Astrocyte of the cerebellum (primary cell): ENCODE measurements at places on chromosomes 13 and 19.

DNA sequence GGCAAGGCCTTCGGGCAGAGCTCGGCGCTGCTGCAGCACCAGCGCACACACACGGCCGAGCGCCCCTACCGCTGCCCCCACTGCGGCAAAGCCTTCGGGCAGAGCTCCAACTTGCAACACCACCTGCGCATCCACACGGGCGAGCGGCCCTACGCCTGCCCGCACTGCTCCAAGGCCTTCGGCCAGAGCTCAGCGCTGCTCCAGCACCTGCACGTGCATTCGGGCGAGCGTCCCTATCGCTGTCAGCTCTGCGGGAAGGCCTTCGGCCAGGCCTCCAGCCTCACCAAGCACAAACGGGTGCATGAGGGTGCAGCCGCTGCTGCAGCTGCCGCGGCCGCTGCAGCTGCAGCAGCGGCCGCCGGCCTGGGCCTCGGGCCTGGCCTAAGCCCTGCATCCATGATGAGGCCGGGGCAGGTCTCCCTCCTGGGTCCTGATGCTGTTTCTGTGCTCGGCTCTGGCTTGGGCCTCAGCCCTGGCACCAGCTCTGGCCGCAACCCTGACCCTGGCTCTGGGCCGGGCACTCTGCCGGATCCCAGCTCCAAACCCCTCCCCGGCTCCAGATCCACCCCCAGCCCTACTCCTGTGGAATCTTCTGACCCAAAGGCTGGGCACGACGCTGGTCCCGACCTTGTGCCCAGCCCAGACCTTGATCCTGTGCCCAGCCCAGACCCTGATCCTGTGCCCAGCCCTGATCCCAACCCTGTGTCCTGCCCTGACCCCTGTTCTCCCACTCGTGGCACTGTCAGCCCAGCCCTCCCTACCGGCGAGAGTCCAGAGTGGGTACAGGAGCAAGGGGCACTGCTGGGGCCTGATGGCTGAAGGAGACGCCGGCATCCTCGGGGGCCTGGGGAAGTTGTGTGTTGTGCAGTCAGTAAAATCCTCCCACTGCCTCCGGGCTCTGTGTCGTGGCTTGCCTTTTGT is 2.0 kb upstream of the MCOLN1 start:
- DNase-seq: no peak

- DNase-seq: no peak
These were observed 15.7 kb downstream of the ZNF627 start for GRCh38 chr19:11612816-11613511.

DNA sequence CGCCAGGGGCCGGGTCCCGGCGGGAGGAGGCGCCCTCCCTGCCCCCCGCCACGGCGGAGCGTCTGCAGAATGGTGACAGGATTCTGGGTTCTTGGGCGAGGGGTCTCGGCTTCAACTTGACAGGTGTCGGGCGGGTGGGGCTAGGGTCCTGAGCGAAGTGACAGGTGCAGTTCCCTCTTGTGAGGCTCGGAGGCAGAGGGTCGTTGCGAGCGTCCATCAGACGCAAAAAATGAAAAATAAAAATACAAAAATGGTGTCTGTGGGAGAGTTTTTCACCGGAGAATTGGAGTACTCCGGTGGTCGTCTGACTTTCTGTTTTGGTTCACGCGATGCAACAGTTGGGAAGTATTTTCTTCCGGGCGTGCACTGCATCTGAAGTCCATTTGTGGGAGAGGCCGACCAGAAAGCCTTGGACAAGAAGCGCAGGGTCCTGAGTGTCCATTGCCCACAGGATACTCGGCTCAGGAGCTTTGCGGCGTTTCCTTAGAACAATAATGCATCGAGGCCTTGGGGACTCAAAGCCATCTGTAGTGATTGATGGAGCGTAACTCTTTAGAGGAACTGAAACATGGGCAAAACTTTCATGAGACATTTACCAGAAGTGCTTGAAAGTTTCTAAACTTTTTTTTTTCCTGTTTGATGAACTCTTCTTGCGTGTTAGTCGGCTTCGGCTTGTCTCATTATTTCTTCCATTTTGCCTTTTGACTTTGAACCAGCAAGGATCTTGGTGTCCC is 759 bp downstream of the RB1 start:
- peak; percentile 27 for DNase-seq

- DNase-seq: no peak
These were observed 459 bp upstream of the TMEM59L start for GRCh38 chr19:18612051-18612771.

GRCh38 chr19:44757735-44758505 is 9.4 kb downstream of the BCL3 start:
- DNase-seq: no peak

DNA sequence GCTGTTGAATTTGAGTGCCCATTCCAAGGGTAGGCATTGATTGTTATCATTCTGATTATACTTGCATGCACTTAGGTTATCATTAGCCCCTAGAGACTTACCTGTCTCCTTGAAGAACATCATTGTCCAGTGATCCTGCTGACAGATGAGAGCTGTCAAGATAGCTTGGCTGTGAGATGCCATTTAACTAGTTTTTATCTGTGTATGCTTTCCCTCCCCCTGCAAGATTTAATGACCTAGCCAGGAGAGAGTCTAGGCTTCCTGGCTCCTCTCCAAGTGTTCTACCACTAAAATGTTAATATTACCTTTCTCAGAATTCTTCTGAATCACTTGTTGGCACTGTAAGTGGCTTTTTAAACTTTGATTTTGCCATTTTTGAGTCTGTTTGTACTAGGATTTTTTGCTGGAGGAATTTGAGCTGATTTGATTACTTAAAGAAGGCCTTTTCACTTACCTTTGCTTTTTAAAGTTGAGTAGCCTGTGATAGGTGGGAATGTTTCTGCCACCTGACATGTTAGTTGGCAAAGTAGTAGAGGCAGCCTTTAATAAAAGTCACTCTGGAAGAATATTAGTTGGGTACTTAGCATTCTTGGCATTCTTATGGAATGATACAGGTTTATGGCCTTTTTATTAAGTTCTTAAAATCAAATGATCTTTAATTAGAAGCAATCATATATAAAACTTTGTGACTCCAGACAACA is 41.1 kb downstream of the ARHGAP35 start:
- DNase-seq: peak; percentile 42

GRCh38 chr13:33662392-33662791 is 155.6 kb upstream of the RFC3 start:
- no peak for DNase-seq

DNA sequence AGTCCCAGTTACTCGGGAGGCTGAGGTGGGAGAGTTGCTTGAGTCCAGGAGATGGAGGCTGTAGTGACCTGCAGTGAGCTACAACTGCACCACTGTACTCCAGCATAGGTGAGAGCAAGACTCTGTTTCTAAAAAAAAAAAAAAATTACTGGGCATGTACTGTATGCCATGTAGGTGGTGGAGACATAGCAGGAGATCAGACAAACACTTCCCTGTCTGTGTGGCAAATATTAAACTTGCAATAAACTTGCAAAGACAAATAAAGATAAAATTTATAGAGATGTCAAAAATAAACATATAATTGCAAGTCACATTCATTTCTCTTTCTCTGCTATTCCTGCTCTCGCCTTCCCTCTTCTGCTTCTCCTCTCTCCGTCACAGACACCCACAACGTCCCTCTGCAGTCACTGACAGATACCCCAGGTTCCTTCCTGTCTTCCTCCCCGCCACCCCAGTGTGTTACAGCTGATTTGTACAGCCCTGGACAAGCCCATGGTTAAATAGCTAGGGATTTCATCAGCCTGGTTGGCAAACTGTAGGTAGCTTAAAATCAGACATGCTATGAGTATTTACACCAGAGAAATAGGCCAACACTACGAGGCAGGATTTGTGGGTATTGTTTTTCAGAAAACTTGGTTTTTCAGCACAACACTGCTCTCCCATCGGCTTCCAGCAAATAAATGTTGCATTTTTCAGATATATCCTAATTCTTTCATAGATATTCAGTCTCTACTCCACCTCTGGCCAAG is 1.3 kb upstream of the CD177 start:
- no peak for DNase-seq

DNA sequence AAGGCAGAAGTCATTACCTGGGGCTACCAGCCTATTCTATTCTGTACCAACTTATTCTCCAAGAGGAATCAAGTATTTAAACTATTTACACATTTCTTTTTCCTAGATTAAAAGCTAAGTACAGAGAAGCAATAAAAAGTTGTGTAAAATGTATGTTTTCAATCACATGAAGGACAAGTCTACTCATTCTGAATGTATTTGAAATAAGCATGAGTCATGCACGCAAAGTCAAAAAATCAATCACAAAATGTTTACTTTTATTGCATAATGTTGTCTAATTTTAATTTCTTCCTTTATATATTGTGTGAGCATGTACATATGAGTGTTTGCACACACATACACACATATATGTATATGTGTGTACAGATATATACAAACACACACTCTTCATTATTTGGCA is 136.7 kb downstream of the DACH1 start:
- no peak for DNase-seq

DNA sequence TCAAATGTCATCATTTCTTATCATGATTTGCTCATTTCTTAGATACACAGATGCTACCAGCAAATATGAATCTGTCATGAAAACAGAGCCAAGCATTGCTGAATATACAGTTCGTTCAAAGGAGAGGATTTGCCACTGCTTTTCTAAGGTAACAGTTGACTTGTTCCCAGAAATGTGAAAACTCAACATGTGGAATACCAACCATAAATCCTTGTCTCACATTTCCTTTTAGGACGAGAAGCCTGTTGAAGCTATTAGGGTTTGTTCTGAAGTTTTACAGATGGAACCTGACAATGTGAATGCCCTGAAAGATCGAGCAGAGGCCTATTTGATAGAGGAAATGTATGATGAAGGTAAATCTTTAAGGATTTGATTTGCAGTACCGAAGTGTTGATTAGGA is 86.7 kb downstream of the DNAJC3 start:
- no peak for DNase-seq

GRCh38 chr13:77345150-77345780 is 18.4 kb upstream of the MYCBP2 start:
- no peak for DNase-seq

GRCh38 chr19:41575998-41576397 is at the start of gene CEACAM21:
CEACAM21 (plus strand) TSS chr19:41576166; CDS start chr19:41576275, 109 bp downstream.
- DNase-seq: no peak

DNA sequence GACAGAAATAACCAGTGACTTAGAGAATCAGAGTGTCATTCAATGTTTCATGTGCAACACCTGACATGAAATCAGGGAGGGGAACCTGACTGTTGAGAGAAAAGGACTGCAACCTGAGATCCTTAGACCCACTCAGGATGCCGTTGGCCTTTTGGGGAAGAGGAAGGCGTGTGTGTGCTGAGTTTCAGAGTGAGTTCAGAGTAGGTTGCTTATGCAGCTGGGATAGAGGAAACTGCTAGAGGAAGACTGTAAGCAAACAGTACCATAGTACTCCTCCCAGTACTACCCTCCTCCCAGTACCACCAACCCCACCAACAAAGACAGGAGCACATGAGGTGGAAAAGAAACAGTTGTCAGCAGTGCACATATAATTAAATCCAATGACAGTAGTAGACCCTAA is 63.7 kb downstream of the KL start:
- DNase-seq: no peak

DNA sequence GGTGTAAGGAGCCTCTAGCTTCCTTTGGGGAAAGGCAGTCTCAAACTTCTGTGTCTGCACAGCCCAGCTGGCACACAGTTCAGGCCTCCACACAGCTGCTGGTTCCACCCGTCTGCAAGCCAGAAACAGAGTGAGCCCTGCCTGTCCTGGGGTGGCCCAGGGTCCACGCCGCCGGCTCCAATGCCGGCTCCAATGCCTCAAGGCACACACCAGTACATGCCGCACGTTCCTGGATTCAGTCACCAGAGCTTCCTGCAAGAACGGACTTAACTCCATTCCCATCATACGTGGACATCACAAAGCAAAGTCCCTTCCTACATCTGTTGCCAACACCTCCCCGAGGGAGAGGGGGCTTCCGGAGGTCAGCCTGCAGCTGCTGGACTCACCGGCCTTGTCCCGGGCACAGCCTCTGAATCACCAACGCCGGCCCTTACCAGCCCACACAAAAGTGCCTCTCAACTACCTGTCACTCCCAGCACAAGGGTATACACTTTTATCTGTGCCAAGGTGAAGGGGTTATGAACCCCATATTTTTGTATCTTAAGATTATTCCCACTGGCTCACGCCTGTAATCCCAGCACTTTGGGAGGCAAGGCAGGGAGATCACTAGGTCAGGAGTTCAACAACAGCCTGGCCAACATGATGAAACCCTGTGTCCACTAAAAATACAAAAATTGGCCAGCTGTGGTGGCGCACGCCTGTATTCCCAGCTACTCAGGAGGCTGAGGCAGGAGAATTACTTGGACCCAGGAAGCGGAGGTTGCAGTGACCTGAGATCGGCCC is 8.5 kb downstream of the SH3GL1 start:
- no peak for DNase-seq

DNA sequence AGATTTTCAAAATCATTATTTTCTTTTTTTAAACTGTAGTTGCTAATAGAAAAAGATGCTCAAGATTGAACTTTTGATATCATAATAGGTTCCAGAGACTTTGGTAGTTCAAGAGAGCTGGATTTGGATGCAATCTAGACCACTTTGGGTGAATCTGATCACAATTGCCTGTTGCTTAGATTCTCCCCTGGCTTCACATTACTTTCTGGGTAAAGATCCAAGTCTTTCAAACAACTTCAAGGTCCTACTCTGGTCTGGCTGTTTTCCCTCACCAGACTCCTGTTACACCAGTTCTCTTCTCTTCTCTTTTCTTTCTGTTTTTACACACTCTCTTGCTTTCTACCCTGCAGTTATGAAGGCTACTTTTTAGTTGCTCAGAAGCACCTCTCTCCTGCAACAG is 7.4 kb upstream of the SPRY2 start:
- DNase-seq: no peak

GRCh38 chr19:52584736-52585440 is 14.8 kb downstream of the ZNF701 start:
- no peak for DNase-seq

GRCh38 chr19:29651622-29652394 is 13.5 kb upstream of the PLEKHF1 start:
- no peak for DNase-seq

DNA sequence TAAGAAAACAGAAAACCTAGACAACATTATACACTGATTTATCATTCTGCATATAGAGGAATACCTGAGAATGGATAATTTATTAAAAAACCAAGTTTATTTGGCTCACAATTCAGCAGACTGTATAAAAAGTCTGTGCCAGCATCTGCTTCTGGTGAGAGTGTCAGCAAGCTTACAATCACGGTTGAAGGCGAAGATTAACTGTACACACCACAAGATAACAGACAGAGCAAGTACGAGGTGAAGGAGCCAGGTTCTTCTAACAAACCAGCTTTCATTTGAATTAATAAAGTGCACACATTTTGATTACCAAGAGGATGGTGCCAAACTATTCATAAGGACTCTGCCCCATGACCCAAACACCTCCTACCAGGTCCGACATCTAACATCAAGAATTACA is 28.8 kb downstream of the ZNF91 start:
- no peak for DNase-seq

DNA sequence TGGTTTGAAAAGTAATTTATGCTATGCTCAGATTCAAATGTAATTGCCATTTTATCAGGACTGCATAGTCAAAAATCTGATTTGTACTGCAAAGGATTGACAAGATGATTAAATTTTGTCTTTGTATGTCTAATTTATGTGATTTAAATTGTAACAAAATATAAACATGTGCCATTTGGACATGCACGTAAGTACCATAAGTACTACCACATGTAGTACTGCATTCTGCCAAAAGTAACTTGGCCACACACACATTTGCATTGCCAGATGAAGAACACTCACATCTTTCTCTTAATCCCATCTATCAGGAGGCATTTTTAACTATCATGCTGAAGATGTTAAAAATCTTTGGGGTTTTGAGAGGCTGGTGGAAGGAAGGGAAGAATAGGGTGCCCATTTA is 133.3 kb downstream of the KLF12 start:
- DNase-seq: no peak
